ENCODE measurements at places on chromosomes 7 and 10.

DNA sequence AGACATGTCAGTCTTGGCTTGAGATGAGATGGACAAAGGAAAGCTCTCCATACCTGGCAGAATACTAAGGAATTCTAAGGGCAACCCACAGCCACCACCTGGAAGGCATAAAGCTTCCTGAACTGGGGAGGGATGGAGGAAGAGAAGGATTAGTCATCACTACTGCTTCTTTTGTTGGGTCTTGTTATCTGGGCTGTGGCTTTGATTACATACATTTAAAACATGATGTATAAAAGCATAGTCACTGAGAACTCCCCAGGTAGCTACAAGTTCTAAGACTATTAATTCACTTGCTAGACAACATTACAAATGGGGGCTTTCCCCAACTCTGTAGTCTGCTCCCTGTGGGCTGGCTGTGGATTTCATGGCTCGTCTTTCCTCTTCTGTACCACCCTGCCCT lies 58.2 kb downstream of the RBM33 start:
- DNase-seq: peak; percentile 21

GRCh38 chr7:50564640-50565558 lies at the start of gene DDC:
TSS of gene DDC (minus strand) at chr7:50565405. CDS start at chr7:50544085, 21,320 bp downstream.
- no peak for DNase-seq

GRCh38 chr10:62185919-62186692 lies 82.5 kb downstream of the RTKN2 start:
- DNase-seq: no peak

DNA sequence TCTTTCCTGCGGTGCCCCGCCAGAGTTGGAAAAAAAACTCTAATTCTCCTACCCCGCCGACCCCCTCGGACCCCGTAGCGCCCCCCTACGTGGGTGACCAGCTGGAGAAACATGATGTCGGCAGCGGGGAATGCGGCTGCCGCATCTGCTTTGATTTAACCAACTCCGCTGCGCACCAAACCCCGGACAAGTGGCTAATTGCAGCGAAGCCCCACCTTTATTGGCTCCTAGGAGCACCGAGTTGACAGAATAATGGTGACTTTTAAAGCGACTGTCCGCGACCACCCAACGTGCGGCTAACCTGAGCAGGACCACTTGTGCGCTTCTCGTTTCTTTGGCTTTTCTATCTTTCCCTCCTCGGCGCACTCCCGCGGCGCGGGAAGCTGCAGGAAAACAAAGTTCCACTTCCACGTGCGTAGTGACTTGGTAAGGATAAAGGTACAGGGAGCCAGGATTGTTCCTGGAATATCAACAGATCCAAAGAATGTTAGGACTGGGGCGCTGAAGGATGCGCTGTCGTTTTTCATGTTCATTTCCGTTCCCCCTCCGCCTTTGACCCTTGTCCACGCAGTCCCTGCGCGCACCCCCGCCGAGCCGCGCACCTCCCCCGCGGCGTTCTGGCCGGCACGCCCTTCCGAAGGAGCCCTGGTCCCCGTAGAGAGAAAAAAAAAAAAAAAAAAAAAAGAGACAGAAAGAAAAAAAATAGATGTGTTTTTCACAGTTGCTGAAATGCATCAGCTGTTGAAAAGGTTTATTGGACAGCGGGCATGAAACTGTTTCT lies 1.4 kb downstream of the WNT16 start:
- DNase-seq: no peak

DNA sequence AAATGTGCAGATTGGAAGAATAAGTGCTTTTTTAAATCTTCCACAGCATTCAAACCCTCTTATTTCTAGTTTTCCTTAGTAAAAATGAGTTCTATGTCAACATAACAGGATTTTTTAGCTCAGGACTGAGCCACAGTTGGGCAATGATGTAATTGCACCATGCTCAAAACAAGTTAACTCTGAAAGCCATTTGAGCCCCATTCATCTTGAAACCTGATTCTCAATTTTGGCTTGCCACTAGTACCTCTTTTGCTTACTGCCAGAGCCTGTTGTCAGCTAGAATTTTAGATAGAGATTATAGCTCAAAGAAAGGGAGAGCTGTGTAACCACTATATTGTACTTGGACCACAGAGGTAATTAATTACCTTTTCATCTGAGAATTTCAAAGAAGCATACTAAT lies 1028.5 kb upstream of the PHF14 start:
- no peak for DNase-seq

Measured in iris pigment epithelial cell (primary cell).